ENCODE measurements at places on chromosomes 16 and 17.

- DNase-seq = no peak
Measured at GRCh38 chr16:11354407-11354732, 9.1 kb downstream of the RMI2 start.

- no peak for DNase-seq
Measured at GRCh38 chr16:15973421-15973820, 24.0 kb downstream of the ABCC1 start.

DNA sequence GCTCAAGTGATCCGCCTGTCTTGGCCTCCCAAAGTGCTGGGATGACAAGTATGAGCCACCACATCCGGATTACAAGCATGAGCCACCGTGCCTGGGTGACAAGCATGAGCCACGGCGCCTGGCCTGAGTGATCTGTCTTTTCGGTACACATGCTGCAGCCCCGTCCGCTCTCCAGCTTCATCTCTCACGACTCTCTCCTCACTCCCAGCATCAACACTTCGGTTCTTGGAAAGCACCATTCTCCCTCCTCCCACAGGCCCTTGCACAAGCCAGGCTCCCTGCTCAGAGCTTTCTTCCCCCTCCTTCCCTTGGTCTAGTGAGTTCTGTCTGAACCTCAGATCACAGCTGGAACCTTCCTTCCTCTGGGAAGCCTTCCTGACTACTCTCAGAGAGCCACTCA lies 6.5 kb upstream of the NCBP3 start:
- DNase-seq = no peak

DNA sequence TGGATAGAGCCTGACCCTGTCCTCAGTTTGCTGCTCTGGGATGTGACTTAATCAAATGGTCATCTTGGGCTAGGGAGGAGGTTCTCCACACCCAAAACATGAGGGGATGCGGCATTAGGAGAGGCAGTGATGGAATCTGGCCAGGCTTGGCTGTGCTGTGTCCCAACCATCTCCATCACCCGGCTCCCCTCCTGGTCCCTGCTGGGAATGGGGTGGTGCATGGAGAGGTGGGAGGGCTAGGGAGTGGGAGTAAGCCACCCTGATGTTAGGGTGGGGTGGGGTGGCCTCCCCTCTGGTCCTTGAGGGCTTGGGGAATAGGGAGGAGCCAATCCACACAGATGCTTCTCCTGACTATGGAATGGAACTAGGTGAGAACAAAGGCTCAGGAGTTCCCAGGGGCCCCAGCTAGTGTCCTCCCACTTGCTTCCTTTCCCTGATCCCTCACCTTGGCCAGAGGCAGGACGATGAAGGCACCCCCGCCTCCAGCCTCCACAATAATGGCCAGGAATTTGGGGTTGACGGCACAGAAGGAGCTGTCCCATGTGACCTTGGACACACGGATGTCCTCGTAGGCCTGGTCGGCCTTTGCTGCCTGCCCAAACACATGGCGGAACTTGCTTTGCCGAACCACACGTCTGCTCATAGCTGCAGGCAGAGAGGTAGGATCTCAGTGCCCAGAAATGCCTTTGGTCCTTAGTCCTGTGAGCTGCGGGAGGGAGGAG lies 1.8 kb downstream of the CORO6 start:
- DNase-seq = no peak

All from NAMALWA (cell line).